ENCODE measurements at places on chromosomes 2 and 18.

DNA sequence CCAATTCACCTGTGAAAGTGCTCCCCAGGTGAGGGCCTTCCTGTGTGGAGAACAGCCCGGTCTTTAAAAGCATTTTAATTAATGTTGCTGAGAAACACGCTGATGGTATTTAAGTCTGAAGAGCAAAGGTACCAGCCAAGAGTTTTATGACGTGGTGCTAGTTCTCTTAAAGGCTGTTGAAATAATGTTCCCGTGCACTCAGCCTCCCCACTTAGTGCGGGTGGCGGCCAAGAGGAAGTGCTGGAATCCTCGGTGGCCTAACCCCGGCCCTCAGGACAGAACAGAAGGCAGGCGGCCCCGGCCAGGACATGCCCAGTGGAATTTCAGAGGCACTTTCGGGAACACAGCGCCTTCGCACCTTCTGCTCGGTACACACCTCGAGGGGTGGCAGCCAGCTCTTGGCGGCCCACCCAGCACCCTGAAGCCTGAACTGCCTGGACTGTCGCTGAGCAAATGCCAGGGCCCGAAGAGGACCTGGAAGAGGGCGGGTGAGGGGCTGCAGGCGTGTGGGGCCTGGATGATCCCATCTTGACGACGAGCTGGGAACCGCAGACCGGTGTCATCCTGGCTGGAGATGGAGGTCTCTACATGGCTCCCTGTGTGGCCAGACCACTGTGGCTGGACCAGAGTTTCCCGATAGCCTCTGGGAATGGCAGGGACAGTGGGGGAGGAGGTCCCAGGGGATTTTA is 142.9 kb downstream of the ASB1 start:
- no peak for DNase-seq

DNA sequence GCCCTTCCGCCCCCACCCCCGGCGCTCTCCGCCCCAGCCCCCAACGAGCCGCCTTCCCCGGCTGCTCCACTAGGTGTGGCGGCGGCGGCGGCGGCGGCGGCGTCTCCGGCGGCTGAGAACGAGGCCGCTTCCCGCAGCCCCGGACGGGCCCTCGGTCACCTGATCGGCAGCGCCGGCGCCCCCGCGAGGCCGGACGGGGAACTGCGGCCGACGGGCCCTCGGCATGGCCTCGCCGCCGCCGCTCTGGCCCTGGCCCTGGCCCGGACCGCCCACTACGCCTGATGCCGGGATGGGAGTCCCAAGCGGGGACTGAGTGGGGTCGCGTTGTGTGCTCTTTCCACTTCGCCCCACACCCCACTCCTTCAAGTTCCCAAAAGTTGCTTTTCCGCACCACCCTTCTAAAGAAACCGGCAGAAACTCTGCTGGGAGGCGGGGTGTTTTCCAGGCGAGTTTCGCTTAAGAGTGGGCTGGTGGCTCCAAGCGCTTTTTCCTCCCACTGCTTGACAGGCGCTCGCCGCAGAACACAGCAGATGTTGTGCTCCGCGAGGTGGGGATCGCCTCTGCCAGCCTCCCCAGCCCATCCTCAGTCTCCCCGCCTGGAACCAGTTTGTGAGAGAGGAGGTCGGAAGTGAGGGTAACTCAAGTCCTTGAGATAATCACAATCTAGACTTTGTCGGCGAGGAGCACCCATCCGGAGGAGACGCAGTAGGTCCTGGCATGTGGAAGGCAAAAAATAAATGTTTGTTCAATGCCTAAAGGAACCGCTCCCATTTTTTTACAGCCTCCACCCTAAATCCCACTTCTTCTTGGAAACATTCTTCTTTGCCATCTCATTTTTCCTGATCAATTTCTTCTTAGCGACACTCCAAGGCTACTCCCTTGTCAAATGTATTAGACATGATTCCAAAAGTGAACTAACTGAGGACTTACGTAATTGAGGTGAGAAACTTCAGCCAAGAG is at the start of gene NCKAP1:
TSS of gene NCKAP1 (minus strand) at position 117 of the 960 bp plus-strand sequence. CDS start 358 bp downstream, outside the sequence.
- DNase-seq: peak; percentile 70

- DNase-seq: no peak
Measured at GRCh38 chr2:223459328-223459939, 142.7 kb downstream of the SCG2 start.

- DNase-seq: no peak
Measured at GRCh38 chr2:75221862-75222261, 22.5 kb upstream of the TACR1 start.

DNA sequence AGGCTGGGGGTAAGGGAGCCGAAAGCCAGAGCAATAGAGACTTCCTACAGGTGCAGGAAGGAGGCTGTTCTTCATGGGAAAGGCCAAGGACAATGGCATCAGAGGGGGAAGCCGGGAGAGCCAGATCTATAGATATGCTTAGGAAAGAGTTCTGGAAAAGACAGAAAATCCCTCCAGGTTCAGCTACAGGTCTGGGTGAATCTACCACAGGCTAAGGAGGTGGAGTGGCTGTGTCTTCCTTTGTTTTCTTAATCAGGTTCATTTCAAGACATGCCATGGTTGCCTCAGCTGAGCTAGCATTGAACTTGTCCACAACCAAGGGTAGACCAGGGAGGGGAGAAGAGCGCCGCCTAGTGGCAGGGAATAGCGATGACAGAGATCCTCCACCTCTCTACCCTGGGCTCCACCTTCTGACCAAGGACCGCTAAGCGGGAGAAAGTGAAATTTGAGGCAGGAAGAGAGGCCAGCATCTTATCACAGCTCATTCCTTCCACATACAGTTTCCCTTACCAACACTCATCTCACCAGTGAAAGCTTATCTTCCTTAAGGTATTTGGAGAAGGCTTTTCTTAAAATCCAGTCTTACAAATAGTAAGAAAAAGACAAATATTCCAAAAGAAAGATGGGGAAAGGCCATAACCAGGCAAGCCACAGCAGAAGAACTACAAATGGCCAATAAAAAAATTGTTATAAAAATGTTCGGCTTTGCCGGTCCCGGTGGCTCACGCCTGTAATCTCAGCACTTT is 74.2 kb downstream of the VIT start:
- DNase-seq: peak; percentile 8

GRCh38 chr18:13834496-13835015 is 10.6 kb downstream of the MC5R start:
- no peak for DNase-seq

Data from stimulated activated CD8-positive, alpha-beta memory T cell treated with anti-CD3 and anti-CD28 coated beads, Interleukin-7, amount 100 ng/mL, for 24 hours (primary cell).